ENCODE measurements at places on chromosomes 1 and 21. TPM values are rescaled to one million over a fixed set of nuclear protein-coding genes. Genes with fewer than 3 reads are reported as not detected.

DNA sequence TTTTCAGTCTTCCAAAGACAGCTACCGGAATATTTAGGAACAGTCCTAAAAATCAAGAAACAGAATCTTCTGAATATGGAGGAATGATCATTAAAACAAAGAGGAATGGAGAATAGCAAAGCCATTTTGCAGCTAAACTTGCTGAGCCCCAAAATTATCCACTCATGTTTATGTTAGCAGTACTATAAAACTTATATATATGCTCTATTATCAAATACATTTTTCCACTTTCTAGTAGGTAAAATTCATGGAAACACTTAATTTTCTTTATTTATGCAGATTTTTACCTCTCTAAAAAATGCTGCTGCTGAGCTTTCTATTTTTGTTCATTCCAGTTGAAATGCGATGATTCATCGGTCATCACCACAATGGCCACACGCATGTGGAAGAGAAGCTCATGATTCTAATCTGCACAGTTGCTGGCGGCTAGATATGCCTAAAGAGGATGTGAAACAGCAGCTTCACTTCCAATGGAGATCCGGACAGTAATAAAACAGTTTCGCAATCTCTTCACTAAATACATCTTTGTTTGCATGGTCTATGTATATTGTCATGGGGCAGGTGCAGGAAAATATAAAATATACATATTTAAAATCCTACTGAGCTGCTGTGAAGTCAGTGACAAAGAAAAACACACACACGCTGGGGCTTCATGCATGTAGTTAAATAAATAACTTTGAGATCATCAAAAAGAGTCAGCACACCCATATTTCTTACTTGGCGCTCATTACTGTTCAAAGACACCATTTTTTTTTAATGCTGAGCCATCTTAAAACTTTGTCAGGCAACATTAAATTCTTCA is 292.2 kb downstream of the SMYD3 start:
- no peak overlapping the region for H3K27ac ChIP-seq
- no peak overlapping the region for H3K4me3 ChIP-seq

TSTD1 gene
- total RNA-seq: 100 TPM

- no peak overlapping the region for H3K27ac ChIP-seq
- DNase-seq: no peak
- H3K27me3 ChIP-seq: peaks cover 10% of the 10 kb centered on the region
- H3K4me3 ChIP-seq: no peak overlapping the region
- H3K36me3 ChIP-seq: no peaks in the 10 kb centered on the region
Observed at GRCh38 chr1:207017615-207018559, 14.7 kb downstream of the C1orf116 start.

DNA sequence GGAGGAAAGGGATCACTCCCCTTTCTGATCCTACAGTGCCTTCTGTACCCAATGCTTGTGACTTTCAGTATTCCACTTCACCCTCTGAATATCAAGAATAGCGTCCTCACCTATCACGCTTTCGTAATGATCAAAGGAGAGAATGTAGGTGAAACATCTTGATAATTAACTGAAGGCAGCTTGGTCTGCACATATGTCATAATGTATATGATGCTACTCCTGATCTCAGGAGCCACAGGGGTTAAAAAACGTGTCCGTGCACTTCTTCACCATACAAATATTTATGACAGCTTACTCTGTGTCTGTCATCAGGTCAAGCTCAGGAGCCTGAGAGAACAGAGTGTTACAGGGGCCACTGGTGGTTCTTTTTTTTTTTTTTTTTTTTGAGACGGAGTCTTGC is 1.2 kb upstream of the PIK3C2B start:
- peaks cover 33% of the 10 kb centered on the region for H3K4me1 ChIP-seq
- H3K4me3 ChIP-seq: peak overlapping the region; percentile 93
- no peak overlapping the region for H3K27ac ChIP-seq
- H3K27me3 ChIP-seq: peaks cover 5% of the 10 kb centered on the region

GRCh38 chr21:34892209-34892608 is 156.9 kb downstream of the RUNX1 start:
- peaks cover 62% of the 10 kb centered on the region for H3K27me3 ChIP-seq
- peaks cover 3% of the 10 kb centered on the region for H3K36me3 ChIP-seq
- H3K4me3 ChIP-seq: peak overlapping the region; percentile 71
- no peak overlapping the region for H3K27ac ChIP-seq
- DNase-seq: no peak

MCOLN3 gene
- total RNA-seq: 6.4 TPM

DNA sequence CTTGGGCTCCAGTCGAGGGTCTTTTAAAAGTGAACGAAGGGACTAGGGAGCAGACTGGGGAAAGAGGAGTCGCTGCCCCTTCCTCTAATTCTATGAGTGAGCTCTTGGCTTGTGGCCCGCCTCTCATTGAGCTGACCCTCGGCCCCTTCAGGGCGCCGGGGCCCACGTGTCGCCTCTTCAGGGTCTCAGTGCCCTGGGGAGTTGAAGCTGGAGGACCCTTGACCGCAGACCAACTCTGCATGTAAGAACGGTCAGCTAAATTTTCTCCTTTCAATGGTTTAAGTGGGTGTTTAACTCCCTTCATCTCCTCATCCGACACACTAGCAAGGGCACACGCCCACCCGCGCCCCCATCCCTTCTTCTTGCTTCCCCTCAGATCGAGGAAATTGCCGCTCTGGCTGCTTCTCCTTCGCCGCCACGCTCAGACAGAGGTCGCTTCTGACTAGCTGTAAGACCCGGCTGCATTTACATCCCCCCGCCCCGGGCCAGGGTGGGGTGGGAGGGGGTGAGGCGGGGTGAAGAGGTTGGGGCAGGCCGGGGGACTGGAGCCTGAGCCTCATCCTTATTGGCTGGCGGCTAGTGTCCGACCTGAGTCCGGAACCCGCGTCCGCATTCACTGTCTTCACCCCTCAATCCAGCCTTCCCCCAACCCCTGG is 10.9 kb downstream of the NR5A2 start:
- peak; percentile 97 for DNase-seq
- peaks cover 34% of the 10 kb centered on the region for H3K27me3 ChIP-seq
- H3K27ac ChIP-seq: peak overlapping the region; percentile 95

FCGR2B gene
- 0.11 TPM for total RNA-seq

GJB3 gene
- total RNA-seq: 0.48 TPM

- H3K36me3 ChIP-seq: no peaks in the 10 kb centered on the region
- H3K4me1 ChIP-seq: peaks cover 14% of the 10 kb centered on the region
- no peak overlapping the region for H3K4me3 ChIP-seq
- peak; percentile 51 for DNase-seq
- 0 out of 2 replicates have a peak overlapping the region, but pooled peaks have one; percentile 69 for H3K27ac ChIP-seq
Observed at GRCh38 chr1:116881879-116882520, 27.7 kb upstream of the PTGFRN start.

NR1I3 gene
- not detected for total RNA-seq

CYB561D1 gene
- total RNA-seq: 6.7 TPM
